ENCODE measurements at places on chromosomes 16 and 17.

GRCh38 chr16:79863128-79864031, 262.8 kb upstream of the MAF start:
- no peak for DNase-seq

GRCh38 chr16:52376676-52377280, 170.2 kb downstream of the TOX3 start:
- no peak for DNase-seq

DNA sequence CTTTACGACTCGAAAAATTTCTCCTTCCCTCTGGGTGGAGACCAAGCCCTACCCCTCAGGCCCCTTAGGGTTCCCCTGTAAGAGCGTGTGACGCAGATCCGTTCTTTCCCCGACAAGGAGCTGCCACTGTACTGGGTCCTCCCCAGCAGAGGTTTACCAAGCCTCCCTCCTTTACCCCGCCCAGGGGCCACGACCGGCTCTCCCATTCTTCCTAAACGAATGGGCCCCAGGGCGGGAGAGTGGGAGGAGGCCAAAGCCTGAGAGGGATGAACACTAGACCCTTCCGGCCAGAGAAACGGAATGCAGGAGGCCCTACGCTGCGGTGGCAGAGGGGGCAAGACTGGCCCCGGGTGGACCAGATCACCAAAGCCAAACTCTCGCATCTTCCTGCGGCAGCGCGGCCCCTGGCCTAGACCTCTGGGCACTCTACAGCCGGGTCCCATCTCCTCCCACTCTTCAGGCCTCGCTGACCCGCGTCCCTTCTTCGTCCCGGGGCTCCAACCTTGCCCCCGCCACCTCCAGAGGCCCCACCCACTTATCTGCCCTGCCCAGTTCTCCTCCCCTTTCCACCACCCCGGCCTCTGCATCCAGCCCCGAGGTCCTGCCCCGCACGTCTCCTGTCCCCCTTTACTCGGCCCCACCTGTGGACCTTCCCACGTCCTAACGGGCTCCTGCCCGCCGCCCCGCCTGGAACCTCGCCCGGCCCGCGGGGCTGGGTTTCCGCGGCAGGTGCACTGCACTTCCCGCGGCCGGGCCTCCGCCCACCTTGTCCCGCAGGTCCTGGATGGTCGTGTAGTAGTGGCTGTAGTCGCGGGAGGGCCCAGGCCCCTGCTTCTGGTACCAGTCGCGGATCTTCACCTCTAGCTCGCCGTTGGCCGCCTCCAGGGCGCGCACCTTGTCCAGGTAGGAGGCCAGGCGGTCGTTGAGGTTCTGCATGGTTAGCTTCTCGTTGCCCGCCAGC, 765 bp downstream of the KRT19 start:
- DNase-seq, result no peak

GRCh38 chr16:20781697-20782096, 17.9 kb downstream of the ACSM3 start:
- no peak for DNase-seq

- no peak for DNase-seq
Observed at GRCh38 chr17:33966410-33967059, 288.6 kb upstream of the CCL2 start.

DNA sequence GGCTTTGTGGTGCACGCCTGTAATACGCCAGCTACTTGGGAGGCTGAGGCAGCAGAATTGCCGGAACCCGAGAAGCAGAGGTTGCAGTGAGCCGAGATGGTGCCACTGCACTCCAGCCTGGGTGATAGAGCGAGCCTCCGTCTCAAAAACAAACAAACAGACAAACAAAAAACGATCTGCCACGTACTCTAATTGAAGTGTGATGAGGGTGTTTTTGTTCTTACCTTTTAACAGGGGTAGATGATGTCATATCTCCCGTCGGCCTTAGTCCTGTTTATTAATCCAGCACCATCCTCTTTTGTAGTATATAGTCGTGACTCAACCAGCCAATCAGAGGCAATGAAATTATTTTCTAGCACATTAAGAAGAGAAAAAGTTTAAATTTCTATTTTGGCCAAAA, 58.5 kb downstream of the IQCK start:
- DNase-seq, result no peak

DNA sequence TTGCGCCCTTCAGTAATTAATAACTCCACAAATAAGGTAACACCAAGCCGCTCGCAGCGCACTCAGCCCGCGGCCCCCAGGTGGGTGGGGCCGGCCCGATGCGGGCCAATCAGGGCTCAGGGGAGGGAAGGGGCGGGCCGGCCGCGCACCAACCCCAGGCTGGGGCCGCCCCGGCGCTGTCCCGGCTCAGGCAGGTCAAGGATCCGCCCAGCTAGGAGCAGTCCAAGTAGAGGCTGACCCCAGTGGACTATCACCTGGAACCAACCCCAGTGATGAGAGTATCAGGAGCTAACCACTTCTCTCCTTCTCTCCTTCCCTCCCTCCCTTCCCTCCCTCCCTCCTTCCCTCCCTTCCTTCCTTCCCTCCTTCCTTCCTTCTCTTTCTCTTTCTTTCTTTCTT, 110.8 kb downstream of the C16orf78 start:
- no peak for DNase-seq

- no peak for DNase-seq
Observed at GRCh38 chr17:48490451-48490892, 40.3 kb downstream of the HOXB1 start.

DNA sequence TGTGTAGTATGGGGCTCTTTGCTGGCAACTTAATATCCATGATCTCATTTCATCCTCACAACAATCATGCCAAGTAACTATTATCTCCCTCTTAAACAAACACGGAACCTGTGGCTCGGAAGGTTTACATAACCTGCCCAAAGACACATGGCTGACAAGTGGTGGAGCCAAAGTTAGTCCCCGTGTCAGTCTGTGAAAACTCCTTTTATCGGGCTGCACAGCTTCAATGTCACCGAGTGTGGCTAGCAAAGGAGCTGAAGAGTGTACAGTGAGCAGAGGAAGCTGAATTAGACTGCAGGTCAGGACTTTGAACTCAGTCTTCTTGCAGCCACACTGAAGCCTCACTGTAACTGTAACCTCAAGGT, 80.3 kb downstream of the PARN start:
- no peak for DNase-seq

DNA sequence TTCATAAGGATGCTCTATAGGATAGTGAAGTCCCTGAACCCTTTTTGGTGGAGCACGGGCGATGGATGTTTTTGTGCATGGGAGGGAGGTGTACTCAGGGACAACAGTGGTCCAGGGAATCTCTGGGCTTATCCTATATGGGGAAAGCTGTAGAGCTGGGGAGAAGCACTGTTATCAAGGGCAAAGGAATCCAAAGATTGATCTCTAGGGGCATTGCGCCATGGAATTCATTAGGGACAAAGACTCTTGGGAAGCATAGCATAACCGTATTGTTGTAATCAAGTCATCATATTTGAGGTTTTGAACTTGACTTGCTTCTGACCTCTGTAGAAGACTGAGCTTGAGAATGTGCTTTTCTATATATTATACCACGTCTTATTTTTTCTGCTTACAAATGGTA, 172.9 kb upstream of the ZFHX3 start:
- no peak for DNase-seq

DNA sequence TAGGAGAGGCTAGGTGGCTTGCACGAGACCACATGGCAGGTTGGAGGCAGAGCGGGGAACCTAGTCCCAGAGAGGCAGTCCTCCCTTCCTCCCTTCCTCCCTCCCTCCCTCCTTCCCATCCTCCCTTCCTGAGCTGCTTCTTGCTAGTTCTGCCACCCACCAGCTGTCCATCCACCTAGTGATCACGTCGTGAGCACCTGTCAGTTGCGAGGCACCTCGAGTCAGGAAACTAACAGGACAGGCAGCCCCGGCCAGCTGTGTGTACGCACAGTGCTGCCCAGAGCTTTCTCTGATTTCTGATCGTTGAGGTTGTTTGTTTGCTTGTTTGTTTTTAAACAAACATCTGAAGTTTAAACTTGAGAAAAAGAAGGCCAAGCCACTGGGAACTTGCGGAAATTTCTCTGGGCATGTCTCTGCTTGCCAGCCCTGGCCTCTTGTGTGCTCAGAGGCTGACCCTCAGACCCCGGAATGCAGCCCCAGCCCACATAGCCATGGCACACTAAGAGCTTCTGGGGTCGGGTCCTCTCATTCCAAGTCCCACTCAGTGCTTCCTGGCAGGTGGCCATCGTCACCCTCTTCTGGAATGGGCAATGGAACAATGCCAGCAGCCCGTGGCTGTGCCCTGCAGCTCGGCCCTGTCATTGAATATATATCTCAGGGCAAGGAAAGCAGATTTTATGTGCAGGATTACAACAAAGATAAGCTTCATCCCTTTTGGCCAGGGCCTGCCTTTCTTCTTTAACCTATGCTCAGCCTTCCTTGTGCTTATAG, 174.0 kb downstream of the KATNIP start:
- DNase-seq, result no peak

GRCh38 chr17:78599419-78599818, 22.2 kb upstream of the DNAH17 start:
- no peak for DNase-seq

DNA sequence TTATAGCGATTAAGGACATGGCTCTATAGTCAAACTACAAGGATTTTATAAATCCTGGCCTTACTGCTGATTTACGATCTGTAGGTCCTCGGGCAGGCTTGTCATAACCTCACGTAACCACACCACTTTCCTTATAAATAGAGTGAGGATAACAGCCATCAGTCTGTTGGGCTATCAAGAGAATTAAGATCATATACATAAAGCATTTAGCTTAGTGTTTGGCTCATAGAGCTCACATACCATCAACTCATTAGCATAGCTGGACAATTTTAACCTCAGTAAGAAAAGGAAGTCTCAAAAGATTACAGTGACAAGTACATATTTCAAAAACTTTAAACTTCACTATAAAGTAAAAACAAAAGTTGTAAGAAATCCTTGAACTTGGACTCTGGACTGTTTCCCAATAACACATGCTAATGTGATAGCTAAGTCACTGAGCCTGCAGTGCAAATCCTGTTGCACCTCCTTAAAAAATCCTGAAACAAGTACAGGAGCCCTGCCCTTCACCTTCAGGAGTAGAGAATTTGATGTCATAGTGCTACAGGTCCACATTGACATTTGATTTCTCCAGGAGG, 20.8 kb upstream of the CLEC3A start:
- no peak for DNase-seq

GRCh38 chr17:16215965-16216316, 607 bp upstream of the NCOR1 start:
- DNase-seq, result no peak

- no peak for DNase-seq
Observed at GRCh38 chr17:52027620-52028295, 130.8 kb downstream of the CA10 start.

DNA sequence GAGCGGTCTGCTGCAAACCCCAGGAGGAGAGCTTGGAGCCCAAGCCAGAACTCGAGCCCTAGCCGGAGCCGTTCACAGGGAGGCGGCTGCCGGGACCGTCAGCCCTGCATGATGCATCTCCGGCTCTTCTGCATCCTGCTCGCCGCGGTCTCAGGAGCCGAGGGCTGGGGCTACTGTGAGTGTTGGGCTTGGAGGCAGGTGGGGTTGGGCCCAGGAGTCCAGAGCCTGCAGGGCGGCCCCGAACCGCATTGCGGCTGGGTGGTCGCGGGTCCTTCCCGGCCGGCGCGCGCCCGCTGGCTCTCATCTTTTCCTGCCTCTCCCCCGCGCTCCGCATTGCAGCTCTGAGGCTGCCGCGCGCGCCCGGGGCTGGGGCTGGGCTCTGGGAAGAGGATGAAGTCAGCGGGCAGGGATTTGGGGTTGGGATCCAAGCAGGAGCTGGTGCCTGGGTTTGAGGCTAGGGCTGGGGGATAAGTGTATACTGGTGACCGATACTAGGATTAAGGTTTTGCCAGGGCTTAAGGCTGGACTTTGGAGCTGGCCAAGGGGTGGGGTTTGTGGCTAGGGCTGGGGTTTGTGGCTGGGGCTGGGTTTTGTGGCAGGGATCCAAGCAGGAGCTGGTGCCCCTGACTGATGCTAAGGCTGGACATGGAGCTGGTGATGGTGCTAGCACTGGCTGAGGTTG, 532 bp downstream of the CNTNAP1 start:
- DNase-seq, result no peak

DNA sequence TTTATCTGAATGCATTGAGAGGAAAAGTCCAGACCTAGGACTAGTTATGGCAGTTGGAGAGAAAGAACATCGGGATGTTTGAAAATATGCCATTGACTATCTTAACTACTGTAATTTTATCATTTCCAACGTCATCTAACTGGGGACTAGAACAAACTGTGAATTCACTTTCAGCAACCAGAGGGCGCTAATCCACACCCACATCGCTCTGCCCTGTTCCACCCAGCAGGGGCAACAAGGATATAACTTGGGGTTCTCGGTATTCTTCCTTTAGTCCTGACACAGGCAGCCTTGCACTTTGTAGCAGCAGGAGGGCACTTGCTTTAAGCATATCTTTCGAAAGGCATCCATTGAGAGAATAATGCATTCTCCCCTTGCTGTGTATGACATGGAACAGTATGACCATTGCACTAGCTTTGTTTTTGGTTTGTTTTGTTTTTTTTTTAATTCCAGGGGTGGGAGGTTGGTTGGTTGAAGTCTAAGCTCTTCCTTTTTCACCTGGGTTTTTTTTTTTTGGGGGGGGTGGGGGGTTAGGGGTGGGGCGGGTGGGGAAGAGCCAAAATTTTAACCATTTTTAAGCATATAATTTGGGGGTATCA, 31.5 kb downstream of the SIAH1 start:
- DNase-seq, result no peak

DNA sequence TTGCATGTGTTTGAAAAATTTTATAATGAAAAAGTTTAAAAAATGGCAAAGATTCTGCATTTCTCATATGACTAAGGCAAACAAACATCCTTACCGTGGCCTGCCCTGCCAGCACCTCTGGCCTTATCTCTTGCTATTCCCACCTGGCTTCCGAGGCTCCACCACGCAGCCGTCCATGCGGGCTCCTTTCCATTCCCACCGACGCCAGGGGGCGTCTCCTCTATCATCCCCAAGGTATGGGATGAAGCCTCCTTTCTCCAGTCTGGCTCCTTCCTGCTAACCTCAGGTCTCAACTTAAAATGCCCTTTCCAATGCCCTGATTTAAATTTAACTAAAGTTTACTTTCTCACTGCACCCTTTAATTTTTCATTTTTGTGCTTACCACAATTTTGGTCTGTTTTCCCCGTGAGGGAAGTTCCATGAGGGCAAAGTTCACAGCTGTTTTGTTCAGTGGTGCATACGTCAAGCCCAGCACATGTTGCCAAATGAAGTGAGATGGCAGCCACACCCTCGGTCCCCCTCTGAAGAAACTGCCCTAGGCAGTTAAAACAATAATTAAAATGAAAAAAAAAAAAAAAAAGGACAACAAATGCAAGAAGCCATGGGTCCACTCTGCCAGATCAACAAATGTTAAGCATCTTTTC, 13.3 kb upstream of the SDK2 start:
- no peak for DNase-seq

GRCh38 chr17:51319186-51319585, 58.8 kb downstream of the UTP18 start:
- no peak for DNase-seq

GRCh38 chr16:19210280-19210924, 42.4 kb downstream of the SYT17 start:
- DNase-seq, result no peak

DNA sequence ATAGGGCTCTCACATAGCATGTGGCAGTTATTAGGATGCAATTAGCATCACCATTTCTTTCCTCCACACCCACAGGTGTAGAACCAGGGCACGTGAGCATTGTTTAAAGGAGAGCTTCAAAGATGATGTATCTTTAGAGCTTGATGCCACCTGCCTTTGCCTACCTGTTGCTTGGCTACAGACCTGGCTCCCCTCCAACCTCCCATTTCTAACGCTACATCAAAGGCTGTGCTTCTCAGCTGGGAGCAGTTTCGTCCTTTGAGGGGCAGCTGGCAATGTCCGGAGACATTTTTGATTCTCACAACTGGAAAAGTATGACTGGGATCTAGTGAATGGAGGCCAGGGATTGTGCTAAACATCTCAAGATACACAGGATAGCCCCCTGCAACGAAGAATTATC, 78.5 kb upstream of the CLEC3A start:
- DNase-seq, result no peak
